ENCODE measurements at places on chromosomes 2 and 18.

- DNase-seq: no peak
Measured at GRCh38 chr2:155298001-155298400, 599.5 kb downstream of the KCNJ3 start.

GRCh38 chr2:144268036-144268678 is 251.8 kb downstream of the ZEB2 start:
- no peak for DNase-seq

GRCh38 chr2:239192456-239192855 is 208.4 kb downstream of the HDAC4 start:
- no peak for DNase-seq

DNA sequence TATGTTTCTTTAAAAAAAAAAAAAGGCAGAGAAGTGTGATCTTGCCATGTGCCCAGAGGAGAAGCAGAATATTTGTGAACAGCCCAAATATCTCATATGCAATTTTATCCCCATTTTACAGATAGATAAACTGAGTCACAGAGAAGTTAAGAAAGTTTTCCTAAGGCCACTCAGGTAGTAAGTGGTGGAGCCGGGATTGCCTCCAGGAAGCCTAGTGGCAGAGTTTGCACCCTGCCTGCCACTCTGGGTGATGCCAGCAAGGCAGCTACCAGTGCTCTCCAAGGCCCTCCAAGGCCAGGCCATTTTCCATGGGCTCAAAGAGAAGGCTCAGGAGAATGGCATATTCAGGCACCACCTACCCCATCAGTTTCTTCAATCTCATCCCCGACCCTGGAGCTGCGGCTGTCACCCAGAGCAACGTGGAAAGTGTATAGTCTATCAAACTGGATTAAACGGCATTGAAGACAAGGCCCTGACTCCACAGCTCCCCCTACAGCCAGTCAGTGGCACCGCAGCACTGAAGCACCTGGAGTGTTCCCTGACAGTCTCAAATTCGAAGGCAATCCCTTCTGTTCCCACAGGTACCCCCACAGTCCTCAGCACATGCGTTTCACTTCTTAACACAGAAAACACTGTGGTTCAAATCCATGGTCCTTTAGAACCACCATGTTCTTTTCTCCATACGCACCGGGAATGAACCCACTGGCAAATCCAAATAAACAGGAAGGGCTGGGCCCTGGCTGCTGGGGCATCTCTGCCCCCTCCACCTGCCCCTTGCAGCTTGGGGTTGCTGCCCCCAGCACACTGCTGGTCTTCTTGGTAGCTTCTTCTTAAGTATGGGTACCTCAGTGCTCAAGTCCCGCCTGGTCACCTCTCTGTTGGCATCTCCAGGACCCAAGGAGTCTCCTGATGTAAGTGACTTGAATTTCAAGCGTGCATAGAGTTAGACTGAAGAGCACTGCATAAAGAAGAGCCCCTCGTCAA is 175.3 kb downstream of the INHBB start:
- no peak for DNase-seq

DNA sequence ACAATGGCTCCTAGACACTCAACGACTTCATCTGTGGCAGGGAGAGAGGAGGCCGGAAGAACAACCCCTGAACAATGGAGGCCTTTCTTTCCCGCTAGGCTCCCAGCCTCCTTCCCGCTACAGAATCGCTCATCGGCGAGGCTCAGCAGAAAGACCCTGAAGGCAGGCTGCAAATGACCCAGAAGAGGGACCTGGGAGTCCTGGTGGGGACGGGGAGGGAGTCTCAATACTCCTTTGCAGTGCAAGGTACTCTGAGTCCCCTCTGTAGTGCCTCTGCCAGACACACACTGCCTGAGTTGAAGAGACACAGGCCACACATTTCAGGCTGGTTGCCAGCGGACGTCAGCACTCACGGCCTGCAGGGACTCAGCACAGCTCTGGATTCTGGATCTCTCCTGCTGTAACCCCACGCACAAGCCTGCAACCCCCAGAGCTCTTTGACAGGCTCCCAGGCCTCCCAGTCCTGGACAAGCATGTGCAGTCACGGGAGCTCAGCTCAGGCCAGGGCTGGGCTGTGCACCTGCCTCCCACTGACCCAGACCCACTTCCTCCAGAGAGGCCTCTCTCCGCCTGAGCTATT is 6.1 kb downstream of the GPR17 start:
- no peak for DNase-seq

DNA sequence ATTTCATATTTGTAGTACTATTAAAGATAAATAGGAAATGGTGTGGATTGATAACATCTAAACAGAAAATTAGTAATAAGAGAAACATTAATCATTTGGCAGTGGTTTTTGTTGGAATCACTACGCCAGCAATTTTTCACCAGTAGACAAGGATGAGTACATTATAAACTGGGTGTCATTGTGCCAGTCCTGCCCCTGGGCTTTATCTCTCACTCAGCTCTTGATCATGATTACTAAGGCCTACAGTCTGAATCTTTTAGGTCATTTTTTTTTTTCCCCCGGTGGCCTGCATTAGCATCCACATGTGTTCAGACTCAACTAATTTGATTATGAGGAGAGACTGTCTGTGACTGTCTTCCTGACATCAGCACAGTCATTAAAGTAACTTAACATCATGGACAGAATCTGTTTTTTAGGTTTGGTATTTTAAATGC is 16.2 kb downstream of the GULP1 start:
- DNase-seq: no peak

GRCh38 chr18:36974686-36975085 is 145.8 kb downstream of the KIAA1328 start:
- DNase-seq: no peak

DNA sequence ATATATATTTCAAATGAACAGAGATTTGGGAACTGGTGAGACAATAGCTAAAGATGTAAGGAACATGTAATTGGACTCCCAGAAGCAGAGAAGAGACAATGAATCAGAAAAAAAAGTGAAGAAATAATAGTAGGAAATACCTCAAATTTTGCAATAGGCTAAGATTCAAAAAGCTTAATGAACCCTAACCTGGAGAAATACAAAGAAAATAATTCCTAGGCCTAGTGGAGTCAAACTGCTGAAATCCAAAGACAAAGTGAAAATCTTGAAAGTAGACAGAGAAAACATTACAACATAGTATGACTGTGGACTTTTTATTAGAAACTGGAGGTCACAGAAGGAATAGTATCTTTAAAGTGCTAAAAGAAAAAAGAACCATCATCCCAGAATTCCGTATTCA is 76.7 kb downstream of the LAMA3 start:
- no peak for DNase-seq

DNA sequence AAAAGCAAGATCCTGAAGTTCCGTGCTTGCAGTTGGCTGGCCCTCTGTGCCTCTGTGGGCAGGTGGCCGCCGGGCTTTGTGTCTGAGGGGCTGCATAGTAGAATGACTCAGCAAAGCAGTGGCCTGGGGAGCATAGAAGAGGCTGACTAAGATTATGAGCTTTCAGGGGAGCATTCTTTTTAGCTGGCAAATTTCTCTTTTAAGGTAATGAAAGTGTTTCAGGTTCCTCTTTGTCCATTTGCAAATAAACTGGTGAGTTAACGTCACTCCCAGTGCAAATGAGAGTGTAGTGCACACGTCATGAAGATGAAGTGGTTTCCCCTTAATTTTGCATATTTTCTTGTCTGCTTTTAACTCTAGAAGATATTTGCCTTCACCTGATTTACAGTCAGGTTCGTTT is 98.6 kb downstream of the BCL2L11 start:
- DNase-seq: no peak

- no peak for DNase-seq
Measured at GRCh38 chr2:240349133-240350005, 86.1 kb upstream of the GPC1 start.

DNA sequence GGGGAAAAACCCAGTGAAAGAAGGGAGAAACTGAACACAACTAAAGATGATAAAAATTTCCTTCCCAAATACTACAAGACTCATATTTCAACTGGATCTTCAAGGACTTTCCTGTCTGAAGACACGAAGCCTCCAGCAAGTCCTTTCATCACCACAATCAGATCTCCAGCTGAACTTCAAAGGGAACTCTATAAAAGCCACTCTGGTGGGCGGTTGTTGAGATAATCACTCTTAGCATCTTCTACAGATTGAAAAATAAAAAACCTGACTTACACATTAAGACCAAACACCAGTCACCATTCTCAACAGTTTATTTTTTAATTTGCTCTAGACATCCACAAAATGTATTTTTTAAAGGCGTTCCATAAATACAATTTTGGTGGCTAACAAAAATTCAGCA is 4.4 kb downstream of the REV1 start:
- no peak for DNase-seq

DNA sequence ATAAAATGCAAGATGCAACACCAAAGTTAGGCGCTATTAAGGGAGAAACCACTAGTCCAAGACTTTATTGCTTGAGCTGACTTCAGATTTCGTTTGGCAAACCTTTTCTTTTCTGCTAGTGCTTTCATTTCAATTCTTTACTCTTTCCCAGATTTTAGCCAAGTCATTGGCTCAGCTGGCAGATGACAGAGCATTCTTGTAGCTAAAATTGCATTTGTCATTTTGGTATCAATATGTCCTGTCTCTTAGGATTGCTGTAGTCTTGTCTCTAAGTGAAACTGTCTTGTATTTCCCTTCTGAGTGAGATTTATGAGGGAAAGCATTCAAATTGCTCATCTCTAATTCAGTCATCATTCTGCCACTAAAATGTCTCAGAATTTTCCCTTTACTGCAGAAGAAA is 335.1 kb downstream of the METTL4 start:
- no peak for DNase-seq

- no peak for DNase-seq
Measured at GRCh38 chr18:36189486-36189885, 2.2 kb downstream of the MOCOS start.

- DNase-seq: no peak
Measured at GRCh38 chr2:145146691-145147090, 626.8 kb upstream of the ZEB2 start.

DNA sequence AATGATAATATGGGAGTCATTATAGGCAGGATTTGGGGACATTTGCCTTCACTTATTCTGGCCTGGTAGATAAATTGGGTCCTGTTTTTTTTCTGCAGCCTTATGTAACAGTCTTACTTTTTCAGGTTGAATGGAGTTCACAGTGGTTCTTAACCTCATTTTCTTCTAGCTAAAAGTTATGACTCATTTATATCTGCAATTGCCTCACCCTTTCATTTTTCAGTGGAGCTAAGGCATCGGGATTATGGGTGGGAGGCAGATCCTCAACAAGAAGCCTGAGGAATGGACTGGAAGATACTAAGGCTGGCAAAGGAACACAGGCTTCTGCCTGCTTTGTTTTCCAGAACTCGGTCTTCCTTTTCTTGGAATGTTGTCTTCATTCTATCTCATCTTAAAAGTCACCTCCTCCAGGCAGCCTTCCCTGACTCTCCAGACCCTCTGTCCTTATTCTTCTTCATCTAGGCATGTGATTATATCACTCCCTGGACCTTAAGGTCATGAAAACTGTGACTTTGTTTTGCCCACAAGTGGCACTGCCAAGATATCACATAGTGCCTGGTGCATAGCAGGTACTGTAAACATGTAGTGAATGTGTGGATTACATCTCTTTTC is 41.0 kb upstream of the ACSL3 start:
- DNase-seq: no peak

DNA sequence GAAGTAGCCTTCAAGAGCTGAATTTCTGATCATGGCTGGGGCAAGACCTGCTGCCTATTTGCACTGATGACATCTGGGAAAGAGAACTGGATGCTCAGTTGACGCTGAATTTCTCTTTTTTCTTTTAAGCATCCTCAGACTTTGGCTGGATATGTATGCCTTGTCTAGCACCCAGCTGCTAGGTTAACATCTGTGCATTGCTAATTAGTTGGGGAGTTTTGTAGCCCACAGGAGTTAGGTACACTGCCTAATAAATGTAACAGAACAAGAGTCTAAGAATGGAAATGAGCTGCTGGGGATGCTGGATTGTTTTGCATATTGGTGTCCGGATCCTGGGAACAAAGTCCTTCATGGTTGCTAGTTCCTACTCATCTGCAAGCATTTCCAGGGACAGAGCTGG is 40.9 kb upstream of the STPG4 start:
- DNase-seq: no peak

DNA sequence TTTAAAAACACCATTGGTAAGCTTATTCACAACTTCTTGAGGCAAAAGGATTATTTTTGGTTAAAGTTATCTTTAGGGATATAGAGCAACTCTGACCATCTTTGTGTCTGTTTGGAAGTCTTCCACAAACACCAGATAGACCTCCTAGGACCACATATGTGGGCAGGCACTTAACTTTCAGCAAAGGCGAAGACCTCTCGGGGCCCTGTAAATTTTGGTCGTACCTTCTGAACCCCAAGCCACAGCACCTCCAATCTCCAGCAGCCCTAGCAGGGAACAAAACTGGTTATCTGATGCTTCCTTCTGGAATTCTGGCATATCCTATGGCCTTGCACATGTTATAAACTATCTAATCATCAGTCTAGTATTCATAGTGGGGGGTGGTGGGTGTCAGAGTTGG is 114.8 kb downstream of the MBD5 start:
- DNase-seq: no peak

- no peak for DNase-seq
Measured at GRCh38 chr2:45180033-45180746, 170.9 kb upstream of the SIX2 start.

GRCh38 chr18:5414546-5414945 is 119.0 kb upstream of the ZBTB14 start:
- DNase-seq: no peak

- no peak for DNase-seq
Measured at GRCh38 chr2:98712145-98712544, 18.8 kb downstream of the MGAT4A start.

DNA sequence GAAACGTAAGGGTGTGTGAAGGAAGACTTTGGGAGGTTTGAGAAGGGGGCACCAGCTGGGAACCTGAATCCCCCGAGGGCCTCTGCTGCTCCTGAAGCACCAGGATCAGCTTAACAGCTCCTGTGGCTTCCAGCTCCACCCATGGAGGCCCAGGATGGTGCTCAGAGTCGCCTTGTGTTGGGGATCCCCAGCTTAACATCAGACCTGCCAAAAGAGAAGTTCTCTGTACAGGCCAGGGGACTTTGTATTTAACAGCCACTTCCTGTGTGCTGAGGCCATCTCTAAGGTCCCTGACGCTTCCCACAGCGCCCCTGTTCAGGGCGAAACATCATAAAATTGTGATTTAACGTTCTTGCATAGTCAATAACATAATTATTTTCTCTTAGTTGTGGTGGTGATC is 77.5 kb downstream of the NCK2 start:
- DNase-seq: no peak

DNA sequence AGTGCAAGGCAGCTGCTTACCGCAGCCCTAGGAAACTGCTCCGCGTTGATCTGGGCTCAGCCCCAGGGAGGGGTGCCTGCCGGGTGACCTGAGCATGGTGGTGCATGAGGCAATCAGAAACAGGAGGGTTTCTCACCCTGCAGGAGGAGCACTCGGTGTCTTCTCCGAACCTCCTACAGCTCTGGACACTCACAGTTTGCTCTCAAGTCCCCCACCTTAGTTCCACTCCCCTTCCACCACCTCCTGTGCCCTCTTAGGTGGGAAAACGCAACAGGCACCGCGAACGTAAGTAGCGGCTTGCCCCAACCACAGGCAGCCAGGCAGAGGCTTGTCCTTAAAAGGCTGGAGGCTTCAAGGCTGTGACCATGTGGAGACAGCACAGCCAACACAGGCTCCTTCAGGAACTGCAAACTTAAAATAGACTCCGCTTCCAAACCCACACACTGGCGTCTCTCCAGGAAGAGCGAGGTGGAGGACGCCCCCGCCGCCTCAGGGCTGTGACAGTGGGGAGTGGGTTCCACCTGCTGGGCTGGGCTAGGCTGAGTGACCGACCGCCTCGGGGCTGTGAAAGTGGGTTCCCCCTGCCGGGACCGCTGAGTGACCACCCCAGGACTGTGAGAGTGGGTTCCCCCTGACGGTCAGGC is 71.6 kb downstream of the NDUFA10 start:
- DNase-seq: no peak

GRCh38 chr2:9983401-9984216 is 32.1 kb downstream of the GRHL1 start:
- no peak for DNase-seq

Data from NCI-H510A (cell line).